ENCODE measurements at places on chromosomes 11 and 22. TPM values are rescaled to one million over a fixed set of nuclear protein-coding genes. Genes with fewer than 3 reads are reported as not detected.
A peak's percentile ranks its signal among the peaks of the same experiment; 100 is the strongest.

BEST1 gene
- total RNA-seq: not detected

- no peak for DNase-seq
Measured at GRCh38 chr11:95788921-95789505, 569 bp downstream of the FAM76B start.

TRPM5 gene
- 0.37 TPM for total RNA-seq

SCGB2A2 gene
- total RNA-seq: not detected

- DNase-seq: no peak
Measured at GRCh38 chr11:126384449-126385070, 29.1 kb downstream of the ST3GAL4 start.

GRCh38 chr11:66970807-66971442 lies 4.2 kb upstream of the C11orf86 start:
- DNase-seq: no peak

- DNase-seq: no peak
Measured at GRCh38 chr11:76327756-76328388, 53.1 kb downstream of the THAP12 start.

TENM4 gene
- total RNA-seq: 0.03 TPM

SBF2 gene
- total RNA-seq: 23.5 TPM

- peak; percentile 56 for DNase-seq
Measured at GRCh38 chr11:830295-831117, 2.2 kb upstream of the CD151 start.

Data from T-cell (primary cell).